ENCODE measurements at places on chromosomes 4 and X.

DNA sequence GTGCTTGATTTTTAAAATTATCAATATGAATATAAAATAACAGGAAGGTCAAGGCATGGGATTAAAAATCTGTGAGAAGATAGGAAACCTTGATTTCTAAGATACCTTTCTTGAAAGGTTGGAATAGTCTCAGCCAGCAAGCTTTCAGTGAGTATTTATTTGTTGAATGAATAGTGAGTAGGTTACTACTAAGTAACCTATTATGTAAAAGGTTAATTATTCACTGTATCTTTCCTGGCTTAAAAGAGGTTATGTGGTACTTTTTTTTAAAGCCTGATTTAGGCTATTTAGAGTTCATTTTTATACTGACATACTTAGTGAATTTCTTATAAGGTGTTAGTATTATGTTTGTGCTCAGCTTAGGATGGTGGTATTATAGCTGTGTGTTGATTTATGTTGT, 123.5 kb downstream of the PTPN13 start:
- DNase-seq, result no peak

GRCh38 chr4:26530099-26530498, 39.8 kb upstream of the CCKAR start:
- no peak for DNase-seq

GRCh38 chr4:152104356-152104755, 343.5 kb upstream of the GATB start:
- no peak for DNase-seq

DNA sequence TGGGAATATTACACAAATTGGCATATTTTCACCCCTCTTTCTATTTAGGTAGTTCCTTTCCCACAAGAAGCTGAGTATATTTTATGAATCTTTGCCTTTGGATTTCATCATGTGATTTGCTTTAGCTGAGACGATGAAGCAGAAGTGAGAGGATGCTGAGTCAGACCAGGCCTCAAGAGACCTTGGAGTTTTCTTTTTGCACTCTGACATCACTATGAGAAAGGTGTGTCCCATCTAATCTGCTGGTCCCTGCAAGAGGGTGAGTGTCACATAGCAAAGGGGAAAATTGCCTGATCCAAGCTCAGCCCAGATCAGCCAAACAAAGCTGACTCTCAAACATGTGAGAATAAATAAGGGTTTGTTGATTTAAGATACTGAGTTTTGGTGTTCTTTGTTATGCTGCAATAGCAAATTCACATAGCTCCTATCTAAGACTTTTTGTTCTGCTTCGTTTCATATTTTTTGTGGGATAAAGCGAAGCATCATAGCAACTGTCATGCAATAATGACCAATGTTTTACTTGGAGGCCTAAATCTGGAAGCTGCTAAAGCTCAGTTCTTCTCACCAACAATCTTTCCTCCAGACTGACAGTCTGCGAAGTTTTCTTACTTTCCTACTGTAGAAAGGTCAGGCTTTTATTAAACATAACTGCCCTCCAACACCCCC, 176.9 kb downstream of the PDHA2 start:
- no peak for DNase-seq

DNA sequence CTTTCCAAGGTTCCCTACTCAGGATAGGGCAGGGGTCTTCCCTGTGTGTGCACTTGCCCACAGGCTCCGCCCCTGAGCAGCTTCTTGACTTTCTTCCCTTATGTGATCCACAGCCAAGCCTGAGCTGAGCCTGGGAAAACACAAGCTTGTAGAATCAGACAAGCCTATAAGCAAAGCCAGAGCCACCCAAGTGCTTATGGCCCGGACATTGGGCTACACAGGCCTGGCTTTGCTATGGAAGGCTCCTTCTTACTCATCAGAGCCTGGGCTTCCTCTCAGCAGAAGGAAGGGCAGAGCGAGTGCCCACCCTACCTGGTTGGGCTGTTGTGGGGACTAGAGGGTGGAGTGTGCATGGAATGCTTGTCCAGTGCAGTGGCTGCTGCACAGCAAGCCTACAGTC, 1.3 kb upstream of the TNIP2 start:
- DNase-seq, result no peak

DNA sequence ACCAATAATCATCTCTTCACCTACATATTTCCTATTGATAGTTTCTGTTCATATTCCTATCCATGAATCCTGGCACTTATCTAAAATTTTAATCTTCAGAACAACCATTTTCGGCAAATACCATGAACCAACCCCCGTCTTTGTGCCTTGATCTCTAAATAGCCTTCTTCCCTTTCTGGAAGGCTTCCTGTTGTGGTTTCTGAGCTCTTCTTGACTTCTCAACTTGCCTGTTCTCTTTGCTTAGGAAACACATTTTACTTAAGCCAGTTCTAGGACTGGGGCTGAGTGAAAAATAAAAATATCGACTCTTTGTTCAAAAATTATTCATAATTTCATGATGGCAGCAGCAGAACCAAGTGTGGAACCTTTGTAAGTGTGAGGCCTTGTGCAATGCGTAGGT, 882.4 kb downstream of the C4orf33 start:
- no peak for DNase-seq

- no peak for DNase-seq
Measured at GRCh38 chrX:109463784-109464183, 18.1 kb downstream of the GUCY2F start.

DNA sequence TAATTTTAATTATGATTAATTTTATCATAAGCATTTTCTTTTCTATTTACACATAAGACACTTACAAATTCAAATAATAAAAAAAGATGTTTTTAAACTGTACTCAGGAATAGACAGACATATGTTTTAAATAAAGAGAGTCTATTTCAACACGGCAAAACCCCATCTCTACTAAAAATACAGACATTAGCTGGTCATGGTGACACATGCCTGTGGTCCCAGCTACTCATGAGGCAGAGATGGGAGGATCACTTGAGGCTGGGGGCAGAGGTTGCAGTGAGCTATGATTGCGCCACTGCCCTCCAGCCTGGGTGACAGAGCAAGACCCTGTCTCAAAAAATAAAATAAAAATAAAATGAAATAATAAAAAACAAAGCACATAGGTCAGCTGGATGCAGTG, 14.8 kb downstream of the FAM9B start:
- no peak for DNase-seq

- DNase-seq, result no peak
Measured at GRCh38 chr4:69051576-69051943, 44.7 kb upstream of the UGT2B7 start.
